ENCODE measurements at places on chromosomes 3 and 15.

- DNase-seq, result peak; percentile 20
Measured at GRCh38 chr3:27880969-27881892, 159.1 kb upstream of the EOMES start.

DNA sequence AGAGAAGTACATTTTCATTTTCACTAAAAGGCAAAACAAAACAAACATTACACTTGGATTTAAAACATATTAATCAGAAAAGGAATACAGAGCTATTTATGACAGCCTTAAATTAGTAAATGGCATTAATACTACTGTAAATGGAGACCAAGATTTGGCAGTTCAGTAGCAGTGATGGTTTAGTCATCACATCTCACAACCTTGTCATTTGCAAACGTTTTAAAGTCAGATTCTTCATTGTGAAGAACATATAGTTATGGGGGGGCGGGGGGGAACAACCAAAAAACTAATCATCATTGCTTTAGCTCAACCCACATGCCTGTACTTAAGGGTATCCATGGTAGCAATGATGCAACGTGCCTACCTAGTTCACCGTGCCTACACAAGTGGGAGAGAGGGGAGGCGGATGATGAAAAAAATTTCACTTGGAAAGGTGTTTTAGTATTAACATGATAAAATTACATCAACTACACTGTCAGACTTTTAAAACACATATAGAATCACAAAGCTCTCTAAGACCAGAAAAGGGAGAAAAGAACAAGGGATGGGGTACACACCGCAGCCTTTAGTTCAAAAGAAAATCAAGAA, 40.1 kb downstream of the DLG1 start:
- DNase-seq, result no peak

GRCh38 chr3:150020527-150020926, 49.8 kb upstream of the PFN2 start:
- no peak for DNase-seq

GRCh38 chr3:106819440-106819839, 557.8 kb upstream of the CCDC54 start:
- no peak for DNase-seq

DNA sequence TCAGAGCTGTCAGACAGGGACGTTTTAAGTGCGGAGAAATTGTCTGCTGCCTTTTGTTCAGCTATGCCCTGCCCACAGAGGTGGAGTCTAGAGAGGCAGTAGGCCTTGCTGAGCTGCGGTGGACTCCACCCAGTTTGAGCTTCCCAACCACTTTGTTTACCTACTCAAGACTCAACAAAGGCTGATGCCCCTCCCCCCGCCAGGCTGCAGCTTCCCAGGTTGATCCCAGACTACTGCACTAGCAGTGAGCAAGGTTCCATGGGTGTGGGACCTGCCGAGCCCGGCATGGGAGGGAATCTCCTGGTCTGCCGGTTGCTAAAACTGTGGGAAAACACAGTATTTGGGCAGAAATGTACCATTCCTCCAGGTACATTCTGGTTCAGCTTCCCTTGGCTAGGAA, 282.1 kb downstream of the VGLL3 start:
- DNase-seq, result no peak

DNA sequence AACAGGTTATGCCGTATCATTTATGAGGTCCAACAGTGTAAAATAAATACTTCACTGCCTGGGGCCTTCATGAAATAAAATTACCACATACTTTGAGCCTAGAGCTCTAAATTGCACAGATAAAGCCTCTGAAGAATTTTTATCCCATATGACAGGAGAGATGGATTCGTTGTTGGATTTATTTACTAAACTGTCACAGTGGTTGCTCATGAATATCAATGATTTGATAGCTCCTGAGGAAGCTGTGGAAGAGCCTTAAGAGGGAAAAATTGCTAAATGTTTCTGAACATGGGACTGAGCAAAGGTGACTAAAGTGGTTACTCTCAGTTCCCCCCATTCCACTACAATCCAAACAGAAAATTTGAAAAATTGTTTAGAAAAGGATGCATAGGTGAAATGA, 558.9 kb upstream of the IL12A start:
- no peak for DNase-seq

DNA sequence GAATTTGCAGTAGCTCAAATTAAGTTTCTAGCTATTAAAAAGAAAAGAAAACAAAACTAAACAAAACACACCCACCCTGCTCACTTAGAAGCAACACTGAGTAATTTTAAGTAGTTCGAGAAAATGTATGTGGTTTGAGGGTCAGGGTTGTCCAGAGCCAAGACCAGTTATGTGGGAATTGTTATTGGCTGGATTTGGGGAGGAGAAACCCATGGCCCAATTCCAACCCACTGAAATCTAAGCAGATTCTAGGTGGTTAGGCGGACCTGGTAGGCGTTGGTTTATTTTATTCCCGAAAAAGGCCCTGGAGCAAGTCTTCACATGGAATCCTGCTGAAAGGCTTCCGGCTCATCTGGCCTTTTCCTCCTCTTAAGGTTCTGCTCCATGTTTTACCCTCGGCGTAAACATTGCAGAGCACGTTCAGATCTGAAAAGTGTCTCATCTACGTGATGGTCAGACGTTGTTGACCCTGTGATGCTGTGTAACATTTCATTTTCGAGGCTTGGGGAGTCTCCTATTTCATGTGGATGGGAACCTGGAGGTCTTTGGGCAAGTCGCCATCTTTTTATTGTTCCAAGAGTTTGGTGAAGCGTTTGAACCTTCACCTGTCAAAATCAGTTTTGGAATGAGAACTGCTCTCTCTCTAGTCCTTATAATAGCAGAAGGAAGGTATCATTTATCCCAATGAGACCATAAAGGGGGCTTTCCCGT, 64.0 kb downstream of the FLNB start:
- no peak for DNase-seq

DNA sequence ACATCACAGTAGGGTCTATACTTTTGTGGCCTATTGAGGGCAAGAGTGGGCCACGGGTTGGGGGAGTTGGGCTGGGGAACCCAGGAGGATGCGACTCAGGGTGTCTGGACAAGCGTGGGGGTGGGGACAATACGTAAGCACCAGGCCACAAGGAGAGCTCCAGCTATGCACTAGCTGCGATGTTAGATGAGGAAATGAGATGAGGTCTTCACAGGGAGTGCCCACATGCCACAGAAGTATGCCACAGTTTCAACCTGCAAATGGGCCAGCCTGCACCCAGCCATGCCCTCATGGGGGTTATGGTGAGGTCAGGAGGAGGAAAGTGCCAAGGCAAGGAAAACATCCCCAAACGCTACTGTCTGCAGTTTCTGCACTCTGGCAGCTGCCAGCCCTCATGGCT, 30.5 kb downstream of the CACNA2D2 start:
- DNase-seq, result no peak

- DNase-seq, result no peak
Measured at GRCh38 chr3:178845420-178846118, 226.0 kb downstream of the ZMAT3 start.

DNA sequence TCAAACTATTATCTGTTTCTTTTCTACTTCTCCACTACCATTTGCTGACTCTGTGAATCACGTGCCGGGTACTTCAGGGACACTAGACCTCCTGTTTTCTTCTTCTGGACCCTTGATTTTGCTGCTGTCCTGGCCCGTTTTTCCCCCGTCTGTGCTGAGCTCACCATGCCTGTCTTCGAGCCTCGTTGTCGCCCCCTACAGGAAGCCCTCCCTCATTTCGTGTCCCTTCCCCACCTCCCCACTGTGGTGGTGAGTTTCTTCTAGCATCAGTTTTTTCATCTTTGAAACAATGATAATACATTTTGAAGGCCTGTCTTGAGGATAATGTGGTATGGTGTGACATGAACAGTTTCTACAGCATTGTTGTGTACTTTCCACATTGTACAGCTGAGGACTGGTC, 12.8 kb downstream of the GABRG3 start:
- peak; percentile 5 for DNase-seq

DNA sequence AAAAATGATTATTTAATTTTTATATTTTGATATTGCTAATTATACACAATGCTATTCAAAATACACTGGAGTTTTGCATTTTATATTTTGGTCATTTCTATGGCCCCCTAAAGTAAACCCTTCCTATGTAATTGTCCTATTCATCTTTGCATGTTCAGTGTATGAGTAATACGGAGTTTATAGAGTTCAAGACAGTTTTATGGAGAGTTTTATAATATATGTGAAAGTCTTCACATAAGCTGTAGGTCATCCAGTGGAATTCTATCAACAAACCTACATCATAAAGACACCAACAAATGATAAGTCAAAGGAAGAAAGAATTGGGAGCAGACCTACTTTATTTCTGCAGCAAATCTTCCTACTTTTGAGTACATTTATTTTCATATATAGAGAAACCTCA, 1200.4 kb upstream of the EPHA6 start:
- DNase-seq, result no peak

DNA sequence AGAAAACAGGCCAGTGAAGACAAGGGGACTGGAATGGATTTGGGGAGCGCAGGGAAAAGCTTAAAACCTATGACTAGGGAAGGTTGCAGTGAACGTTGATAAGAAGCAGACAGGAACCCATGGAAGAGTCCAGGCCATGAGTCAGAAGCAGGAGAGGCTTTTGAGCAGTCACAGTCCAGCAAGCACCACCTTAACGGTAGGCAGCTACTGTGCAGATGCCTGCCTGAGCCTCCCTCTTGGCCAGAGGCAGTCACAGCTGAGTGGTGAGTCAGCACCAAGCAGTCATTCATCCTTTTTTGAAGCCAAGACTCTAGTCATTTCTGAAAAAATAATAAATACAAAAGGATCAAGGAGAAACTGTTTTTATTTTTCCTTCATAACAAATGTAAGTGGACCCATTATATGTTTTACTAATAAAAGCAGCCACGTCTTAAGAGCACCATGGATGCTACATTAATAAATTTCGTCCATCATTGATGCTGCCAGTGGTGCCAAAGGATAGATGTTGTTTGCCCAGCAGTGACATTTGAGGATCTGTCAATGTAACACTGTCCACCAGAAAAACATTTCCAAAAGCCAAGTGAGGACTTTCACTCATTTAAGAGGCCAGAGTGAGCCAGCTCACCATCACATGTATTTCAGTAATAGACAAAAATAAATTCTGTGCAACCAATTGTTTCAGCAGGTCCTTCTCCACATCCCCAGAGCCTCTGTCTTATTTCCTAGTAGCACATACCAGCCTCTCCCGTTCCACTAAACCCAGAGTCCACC, 42.1 kb upstream of the ACTC1 start:
- no peak for DNase-seq

DNA sequence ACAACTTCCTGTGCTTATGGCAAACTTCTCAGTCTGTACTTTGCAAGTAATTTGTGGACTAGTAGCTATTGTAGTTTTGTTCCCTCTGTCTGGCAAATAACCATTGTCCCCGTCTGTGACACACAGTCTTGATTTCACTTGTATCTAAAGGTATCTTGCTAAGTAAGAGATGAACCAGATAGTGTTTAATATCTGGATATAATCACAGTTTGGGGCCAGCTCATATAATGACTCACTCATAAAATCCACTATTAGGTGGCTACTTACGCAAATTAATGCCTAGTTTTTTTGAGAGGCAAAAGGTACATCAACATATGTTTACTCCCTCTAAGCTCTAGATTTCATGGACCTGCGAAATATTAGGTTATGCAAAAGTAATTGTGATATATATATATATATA, 30.4 kb downstream of the VGLL3 start:
- DNase-seq, result no peak

GRCh38 chr3:10374311-10374710, 53.4 kb upstream of the SEC13 start:
- no peak for DNase-seq

- DNase-seq, result no peak
Measured at GRCh38 chr15:63073497-63074172, 31.1 kb downstream of the TPM1 start.

GRCh38 chr15:86773736-86774135, 694.1 kb downstream of the AGBL1 start:
- DNase-seq, result no peak

GRCh38 chr3:157042226-157042625, 117.7 kb downstream of the CCNL1 start:
- DNase-seq, result no peak

DNA sequence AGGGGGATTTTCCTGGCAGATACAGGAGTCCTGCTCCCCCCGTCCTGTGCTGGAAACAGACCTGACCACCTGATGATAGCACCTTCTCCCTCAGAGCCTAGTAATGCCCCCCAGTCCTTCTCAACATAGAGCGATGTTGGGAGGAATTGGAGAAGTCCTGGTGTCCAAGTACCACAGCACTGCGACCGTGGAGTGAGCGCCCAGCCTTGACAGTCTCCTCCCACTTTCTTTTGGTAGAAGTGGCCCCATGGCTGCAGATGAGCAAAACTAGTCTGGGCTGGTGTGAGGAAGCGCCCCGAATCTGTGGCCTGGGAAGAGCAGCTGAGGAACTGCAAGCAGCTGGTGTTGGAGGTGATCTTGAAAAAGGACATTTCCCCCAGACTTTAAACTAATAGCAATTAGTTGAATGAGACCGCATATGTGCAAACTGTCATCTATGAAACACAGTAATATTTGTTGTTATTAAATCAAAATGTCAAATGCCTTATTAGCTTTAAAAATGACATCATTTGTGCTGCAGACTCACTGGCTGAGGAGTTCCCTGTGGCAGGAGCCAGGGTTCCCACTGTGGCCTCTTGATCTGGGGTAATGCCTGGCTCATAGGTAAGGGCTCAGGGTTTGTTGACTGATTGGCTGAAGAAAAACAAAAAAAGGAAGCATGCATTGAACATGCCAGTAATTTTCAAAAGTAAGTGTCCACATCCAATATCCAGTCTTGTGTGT, 121.8 kb downstream of the CACNA2D3 start:
- no peak for DNase-seq

GRCh38 chr3:87033205-87033604, 42.3 kb upstream of the VGLL3 start:
- DNase-seq, result no peak

GRCh38 chr3:188581365-188581764, 427.4 kb downstream of the LPP start:
- no peak for DNase-seq

- DNase-seq, result no peak
Measured at GRCh38 chr15:54810031-54810430, 386.7 kb downstream of the RSL24D1 start.

GRCh38 chr3:190546881-190547510, 33.1 kb downstream of the IL1RAP start:
- no peak for DNase-seq

GRCh38 chr15:25178835-25179672, 224.3 kb downstream of the SNRPN start:
- no peak for DNase-seq

DNA sequence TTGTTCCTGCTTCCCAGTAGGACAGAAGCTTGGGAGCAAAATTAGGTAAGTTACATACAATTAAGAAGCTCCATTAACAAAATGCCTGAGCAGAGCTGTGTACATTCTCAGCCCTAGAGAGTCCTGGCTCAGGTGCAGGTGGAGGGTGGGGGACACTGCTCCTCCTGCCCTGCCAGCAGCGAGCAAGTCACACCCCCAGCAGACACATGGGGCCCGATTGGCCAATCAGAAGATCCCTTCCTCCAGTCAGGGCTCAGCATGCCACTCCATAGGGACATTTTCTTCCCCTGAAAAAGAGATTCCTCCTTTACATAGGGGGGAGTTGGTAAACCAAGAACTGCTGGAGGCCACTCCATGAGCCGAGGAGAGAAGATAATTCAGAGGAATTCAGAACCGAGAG, 62.1 kb downstream of the PLXNA1 start:
- DNase-seq, result no peak
